ENCODE measurements at places on chromosomes 13 and 19. TPM values are rescaled to one million over a fixed set of nuclear protein-coding genes. Genes with fewer than 3 reads are reported as not detected.
A peak's percentile ranks its signal among the peaks of the same experiment; 100 is the strongest.

Gene SULT2B1
- not detected for total RNA-seq

Gene CLDN10
- not detected for total RNA-seq

Gene BEST2
- total RNA-seq, result not detected

Gene UPK1A
- total RNA-seq, result not detected

Gene SCN1B
- 21.4 TPM for total RNA-seq

Gene APLP1
- total RNA-seq, result 13.5 TPM

Gene PROZ
- not detected for total RNA-seq

Gene ASF1B
- total RNA-seq, result 2.0 TPM

DNA sequence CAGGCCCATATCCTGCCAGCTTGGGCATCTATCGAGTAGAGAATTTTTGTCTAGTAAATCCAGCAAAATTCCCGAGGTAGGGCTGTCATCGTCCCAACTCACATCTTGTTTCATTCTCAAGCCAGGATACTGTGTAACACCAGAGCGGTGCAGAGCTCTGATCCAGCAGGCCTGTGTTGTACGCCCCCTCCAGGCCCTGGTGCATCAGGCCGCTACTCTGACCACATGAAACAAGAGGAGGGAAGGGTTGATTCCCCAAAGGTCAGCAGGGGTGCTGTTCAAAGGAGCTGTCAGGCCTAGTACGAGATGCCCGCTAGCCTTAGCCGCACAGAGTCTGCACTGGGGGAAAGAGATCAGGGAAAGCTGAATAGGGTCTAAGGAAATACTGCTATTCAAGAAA is 276.0 kb downstream of the SLC7A1 start:
- no peaks in the 10 kb centered on the region for H3K4me1 ChIP-seq
- no peak for DNase-seq
- no peak overlapping the region for H3K4me3 ChIP-seq
- no peaks in the 10 kb centered on the region for H3K36me3 ChIP-seq
- no peak overlapping the region for H3K27ac ChIP-seq

DNA sequence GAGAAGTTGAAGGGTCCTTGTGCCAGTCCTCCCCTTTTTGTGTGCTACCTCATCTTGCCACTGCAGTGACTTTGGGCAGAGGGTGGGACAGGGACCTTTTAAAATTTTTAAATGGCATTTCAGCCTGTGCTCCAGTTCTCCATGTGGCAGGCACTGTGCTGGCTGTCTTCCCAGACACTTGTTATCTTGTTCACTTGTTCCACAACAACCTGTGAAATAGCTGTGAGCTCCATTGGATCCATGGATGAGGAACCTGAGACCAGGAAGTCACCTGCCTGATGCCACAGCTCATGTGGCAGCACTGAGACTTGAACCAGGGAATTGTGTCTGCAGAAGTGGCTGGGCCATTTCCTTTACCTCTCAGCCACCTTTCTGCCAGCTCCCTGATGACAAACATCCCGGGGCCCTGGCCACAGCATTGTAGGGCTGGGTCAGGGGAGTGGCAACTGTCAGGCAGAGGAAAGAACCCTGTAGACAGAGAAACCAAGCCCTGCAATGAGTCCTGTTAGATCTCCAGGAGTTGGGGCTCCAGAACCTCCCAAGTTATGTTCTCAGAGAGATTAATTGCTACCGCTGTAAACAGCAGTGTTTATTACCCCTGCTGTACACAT is 6.4 kb downstream of the EGLN2 start:
- H3K4me1 ChIP-seq, result no peaks in the 10 kb centered on the region
- no peaks in the 10 kb centered on the region for H3K27me3 ChIP-seq
- no peak for DNase-seq
- H3K4me3 ChIP-seq, result no peak overlapping the region

GRCh38 chr19:14021474-14021873 is 6.5 kb upstream of the RLN3 start:
- H3K27me3 ChIP-seq, result no peaks in the 10 kb centered on the region
- H3K4me1 ChIP-seq, result no peaks in the 10 kb centered on the region
- H3K4me3 ChIP-seq, result no peak overlapping the region

GRCh38 chr13:32225481-32225931 is 89.7 kb downstream of the ZAR1L start:
- H3K36me3 ChIP-seq, result peaks cover 3% of the 10 kb centered on the region
- no peak overlapping the region for H3K4me3 ChIP-seq
- no peak for DNase-seq
- no peaks in the 10 kb centered on the region for H3K27me3 ChIP-seq
- peaks cover 1% of the 10 kb centered on the region for H3K4me1 ChIP-seq
- no peak overlapping the region for H3K27ac ChIP-seq

DNA sequence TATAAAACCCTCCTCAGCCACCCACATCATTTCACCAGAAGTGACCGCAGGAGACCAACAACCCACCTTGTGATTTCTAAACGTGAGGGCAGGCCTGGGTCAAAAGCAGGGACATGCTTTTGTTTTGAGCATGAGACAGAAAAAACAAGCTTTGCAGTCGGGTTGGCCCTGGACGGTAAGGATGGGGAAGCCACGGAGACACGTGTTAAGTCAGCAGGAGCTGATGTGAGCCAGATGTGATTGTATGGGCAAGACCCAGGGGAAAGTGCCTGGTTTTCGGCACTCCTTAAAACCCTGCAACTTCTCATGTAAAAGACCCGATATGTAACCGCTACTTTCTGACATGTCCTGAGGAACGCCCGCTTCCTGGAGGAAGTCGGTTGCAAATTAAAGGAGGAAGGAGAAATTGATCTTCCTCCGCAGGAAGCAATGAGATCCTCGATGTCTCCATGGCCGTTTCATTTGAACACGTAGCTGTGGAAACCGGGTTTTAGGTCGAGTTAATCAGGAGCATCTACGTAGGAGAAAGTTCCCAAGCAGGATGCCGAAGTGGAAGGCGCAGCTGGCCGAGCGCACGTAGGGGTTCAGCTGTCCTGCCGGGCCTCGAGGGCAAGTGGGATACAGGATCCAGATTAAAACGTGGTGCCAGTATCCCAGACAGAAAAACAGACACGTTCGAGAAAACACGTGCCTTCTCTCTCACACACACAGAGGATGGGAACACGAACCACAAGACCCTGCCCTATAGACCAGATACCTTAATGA is 40.5 kb upstream of the POMP start:
- H3K4me3 ChIP-seq, result no peak overlapping the region
- H3K27me3 ChIP-seq, result no peaks in the 10 kb centered on the region
- no peak for DNase-seq
- no peaks in the 10 kb centered on the region for H3K4me1 ChIP-seq
- no peak overlapping the region for H3K27ac ChIP-seq
- no peaks in the 10 kb centered on the region for H3K36me3 ChIP-seq

DNA sequence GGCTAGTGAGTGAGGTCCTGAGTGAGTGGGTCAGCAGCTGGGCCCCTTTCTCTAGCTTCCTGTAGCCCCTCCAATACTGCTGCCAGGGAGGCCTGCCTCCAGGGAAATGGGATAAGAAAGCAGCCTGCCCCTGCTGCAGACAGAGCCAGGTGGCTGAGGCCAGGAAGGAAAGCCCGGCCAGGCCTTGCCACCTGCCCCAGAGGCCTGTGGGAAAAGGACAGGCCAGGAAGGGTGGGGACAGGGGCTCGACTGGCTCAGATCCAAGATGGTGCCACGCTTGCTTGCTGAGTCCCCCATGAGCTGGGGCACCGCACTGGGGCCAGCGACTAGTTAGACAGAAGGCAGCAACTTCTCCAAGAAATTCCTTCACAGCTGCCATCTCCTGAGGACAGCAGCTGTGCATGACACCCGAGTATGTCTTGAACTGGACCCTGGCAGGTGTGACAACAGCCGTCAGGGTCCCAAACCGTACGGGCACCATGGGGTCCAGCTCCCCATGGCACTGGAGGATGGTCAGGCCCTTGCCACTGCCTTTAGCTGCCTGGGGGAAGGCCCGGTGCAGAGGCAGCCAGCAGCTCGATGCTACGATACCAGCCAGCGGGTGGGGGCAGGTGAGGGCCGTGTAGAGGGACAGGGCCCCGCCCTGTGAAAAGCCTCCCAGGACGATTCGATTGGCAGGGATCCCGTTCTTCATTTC is 5.1 kb upstream of the PRR36 start:
- H3K36me3 ChIP-seq, result no peaks in the 10 kb centered on the region
- no peaks in the 10 kb centered on the region for H3K27me3 ChIP-seq
- no peak for DNase-seq
- no peak overlapping the region for H3K4me3 ChIP-seq

DNA sequence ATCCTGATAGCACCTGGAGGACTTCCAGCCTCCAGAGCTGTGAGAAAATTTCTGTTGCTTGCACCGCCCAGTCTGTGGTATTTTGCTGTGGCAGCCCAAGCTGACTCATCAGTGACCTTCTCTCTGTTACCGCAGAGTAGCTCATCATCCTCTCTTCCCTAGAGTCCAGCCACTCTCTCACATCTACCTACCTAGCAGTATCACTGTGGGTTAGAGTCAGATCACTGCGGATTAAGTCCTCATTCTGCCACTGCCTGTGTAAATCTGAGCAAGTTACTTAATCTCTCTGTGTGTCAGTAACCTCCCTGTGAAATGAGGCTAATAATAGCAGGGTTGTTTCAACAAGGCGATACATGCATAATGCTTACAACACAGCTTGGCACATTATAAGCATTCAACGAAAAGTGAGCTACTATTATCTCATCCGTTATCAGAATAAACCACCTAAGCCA is 40.3 kb upstream of the USPL1 start:
- H3K4me3 ChIP-seq, result no peak overlapping the region
- DNase-seq, result no peak
- no peaks in the 10 kb centered on the region for H3K36me3 ChIP-seq
- no peaks in the 10 kb centered on the region for H3K27me3 ChIP-seq
- H3K4me1 ChIP-seq, result no peaks in the 10 kb centered on the region
- H3K27ac ChIP-seq, result no peak overlapping the region

GRCh38 chr13:41064493-41064892 is 3.2 kb downstream of the WBP4 start:
- no peak overlapping the region for H3K27ac ChIP-seq
- H3K4me1 ChIP-seq, result peaks cover 5% of the 10 kb centered on the region

- H3K36me3 ChIP-seq, result no peaks in the 10 kb centered on the region
- peak overlapping the region; percentile 96 for H3K27ac ChIP-seq
- no peaks in the 10 kb centered on the region for H3K27me3 ChIP-seq
- H3K4me3 ChIP-seq, result peak overlapping the region; percentile 71
Measured at GRCh38 chr13:29849071-29849631, 1.3 kb downstream of the UBL3 start.

GRCh38 chr13:44489751-44490150 is 86.4 kb downstream of the TSC22D1 start:
- H3K36me3 ChIP-seq, result no peaks in the 10 kb centered on the region
- no peak overlapping the region for H3K4me3 ChIP-seq
- DNase-seq, result no peak
- H3K27me3 ChIP-seq, result no peaks in the 10 kb centered on the region

DNA sequence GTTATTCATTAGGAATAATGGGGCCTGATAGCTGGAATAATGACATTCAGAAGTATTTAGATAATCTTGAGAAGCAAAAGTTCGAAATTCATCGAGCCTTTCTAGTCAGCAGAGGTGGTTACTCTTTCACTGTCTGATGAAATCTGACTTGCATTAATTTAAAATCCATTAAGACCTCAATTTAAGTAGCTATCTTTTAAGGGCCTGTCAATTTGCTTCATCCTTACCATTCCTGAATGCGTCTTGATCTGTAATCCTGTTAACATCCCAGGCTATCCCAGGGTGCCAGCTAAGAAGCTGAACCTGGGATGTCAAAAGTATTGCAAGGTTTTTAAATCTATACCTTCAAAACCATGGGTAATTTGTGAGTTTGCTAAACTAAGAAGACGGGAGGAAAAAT is 1491.0 kb upstream of the MIR17HG start:
- H3K27me3 ChIP-seq, result no peaks in the 10 kb centered on the region
- H3K4me3 ChIP-seq, result no peak overlapping the region
- no peaks in the 10 kb centered on the region for H3K4me1 ChIP-seq
- no peaks in the 10 kb centered on the region for H3K36me3 ChIP-seq
- no peak overlapping the region for H3K27ac ChIP-seq

GRCh38 chr19:19538061-19538784 is at the start of gene CILP2:
Gene CILP2, plus strand, starts transcription at chr19:19538265. Its CDS starts 85 bp downstream, at chr19:19538350.
- H3K4me3 ChIP-seq, result no peak within 1 kb of the TSS
- no peaks in the 10 kb centered on the region for H3K4me1 ChIP-seq
- no peaks in the 10 kb centered on the region for H3K27me3 ChIP-seq
- H3K27ac ChIP-seq, result no peak within 1 kb of the TSS

GRCh38 chr13:41310963-41311405 is at the start of gene NAA16:
Gene NAA16, plus strand, starts transcription at chr13:41311267. Its CDS starts 262 bp downstream, at chr13:41311529.
- DNase-seq, result peak; percentile 97
- no peaks in the 10 kb centered on the region for H3K36me3 ChIP-seq
- H3K4me3 ChIP-seq, result peak within 1 kb of the TSS; percentile 40

GRCh38 chr13:43425234-43425633 is 361.5 kb downstream of the ENOX1 start:
- H3K4me1 ChIP-seq, result no peaks in the 10 kb centered on the region
- no peak overlapping the region for H3K4me3 ChIP-seq
- H3K27me3 ChIP-seq, result no peaks in the 10 kb centered on the region
- no peaks in the 10 kb centered on the region for H3K36me3 ChIP-seq

DNA sequence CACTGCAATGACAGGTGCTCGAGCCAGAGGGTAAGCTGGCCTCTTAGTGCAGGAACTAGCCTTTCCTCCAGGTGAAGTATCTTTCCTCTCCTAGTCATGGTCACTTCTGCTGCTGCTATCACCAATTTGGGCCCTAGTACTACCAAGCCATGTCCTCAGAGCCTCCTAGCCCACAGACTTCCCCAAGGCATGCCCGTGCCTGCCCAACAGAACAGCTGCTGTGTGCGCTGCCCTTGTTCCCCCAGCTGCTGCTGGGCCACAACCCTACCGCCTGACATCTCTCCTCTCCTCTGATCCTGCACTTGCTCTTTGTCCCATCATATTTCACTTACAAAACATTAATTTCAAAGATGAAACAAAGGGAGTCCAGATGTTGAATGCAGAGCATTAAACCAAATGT is 168.5 kb upstream of the FREM2 start:
- no peaks in the 10 kb centered on the region for H3K36me3 ChIP-seq
- H3K4me1 ChIP-seq, result no peaks in the 10 kb centered on the region
- no peak overlapping the region for H3K4me3 ChIP-seq
- no peaks in the 10 kb centered on the region for H3K27me3 ChIP-seq

DNA sequence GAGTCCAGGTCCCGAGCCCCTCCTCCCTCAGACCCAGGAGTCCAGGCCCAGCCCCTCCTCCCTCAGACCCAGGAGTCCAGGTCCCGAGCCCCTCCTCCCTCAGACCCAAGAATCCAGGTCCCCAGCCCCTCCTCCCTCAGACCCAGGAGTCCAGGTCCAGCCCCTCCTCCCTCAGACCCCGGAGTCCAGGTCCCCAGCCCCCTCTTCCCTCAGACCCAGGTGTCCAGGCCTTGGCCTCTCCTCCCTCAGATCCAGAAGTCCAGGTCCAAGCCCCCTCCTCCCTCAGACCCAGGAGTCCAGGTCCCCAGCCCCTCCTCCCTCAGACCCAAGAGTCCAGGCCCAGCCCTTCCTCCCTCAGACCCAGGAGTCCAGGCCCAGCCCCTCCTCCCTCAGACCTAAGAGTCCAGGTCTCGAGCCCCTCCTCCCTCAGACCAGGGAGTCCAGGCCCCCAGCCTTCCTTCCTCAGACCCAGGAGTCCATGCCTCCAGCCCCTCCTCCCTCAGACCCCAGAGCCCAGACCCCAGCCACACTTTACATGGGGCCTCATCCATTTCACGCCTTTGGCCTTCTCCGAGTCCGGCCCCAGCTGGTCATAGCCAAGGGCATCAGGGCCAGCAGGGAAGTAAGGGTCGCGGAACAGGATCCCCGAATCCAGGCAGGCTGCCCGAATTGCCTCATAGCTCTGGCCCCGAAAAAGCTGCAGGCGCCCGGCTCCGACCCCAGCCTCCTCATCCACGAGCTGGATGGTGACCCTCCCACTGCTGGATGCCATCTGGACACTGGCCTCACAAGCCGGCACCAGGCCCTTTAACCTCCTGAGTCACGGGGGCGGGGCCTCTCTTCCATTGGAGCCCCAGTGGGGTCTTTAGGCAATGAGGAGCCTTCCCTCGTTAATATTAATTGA is 628 bp downstream of the CAPN12 start:
- no peaks in the 10 kb centered on the region for H3K27me3 ChIP-seq
- DNase-seq, result no peak
- H3K27ac ChIP-seq, result no peak overlapping the region
- H3K36me3 ChIP-seq, result no peaks in the 10 kb centered on the region
- H3K4me1 ChIP-seq, result no peaks in the 10 kb centered on the region
- H3K4me3 ChIP-seq, result no peak overlapping the region
